ENCODE measurements at places on chromosomes 4 and X.

DNA sequence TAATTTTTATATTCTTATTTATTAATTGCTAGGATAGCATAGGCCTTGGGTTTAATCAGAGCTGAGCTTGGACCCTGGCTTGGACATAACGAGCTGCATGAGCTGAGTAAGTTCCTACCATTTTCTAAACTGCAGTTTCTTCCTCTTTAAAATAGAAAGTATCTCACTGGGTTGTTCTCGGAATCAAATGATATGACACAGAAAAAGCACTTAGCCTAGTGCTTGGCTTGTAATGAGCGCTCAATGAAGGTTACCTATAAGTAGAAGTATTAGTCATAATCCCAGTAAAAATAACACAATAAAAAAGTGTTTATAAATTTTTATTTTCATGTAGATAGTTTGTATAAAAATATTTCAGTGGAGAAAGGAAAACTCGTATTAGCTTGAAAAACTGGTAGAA, 113.3 kb upstream of the PDLIM3 start:
- DNase-seq = no peak

- DNase-seq = no peak
Observed at GRCh38 chr4:116628598-116628997, 456.8 kb downstream of the TRAM1L1 start.

- no peak for DNase-seq
Observed at GRCh38 chrX:24493740-24494581, 28.9 kb downstream of the PDK3 start.

GRCh38 chr4:176769514-176769913, 23.2 kb downstream of the VEGFC start:
- no peak for DNase-seq

DNA sequence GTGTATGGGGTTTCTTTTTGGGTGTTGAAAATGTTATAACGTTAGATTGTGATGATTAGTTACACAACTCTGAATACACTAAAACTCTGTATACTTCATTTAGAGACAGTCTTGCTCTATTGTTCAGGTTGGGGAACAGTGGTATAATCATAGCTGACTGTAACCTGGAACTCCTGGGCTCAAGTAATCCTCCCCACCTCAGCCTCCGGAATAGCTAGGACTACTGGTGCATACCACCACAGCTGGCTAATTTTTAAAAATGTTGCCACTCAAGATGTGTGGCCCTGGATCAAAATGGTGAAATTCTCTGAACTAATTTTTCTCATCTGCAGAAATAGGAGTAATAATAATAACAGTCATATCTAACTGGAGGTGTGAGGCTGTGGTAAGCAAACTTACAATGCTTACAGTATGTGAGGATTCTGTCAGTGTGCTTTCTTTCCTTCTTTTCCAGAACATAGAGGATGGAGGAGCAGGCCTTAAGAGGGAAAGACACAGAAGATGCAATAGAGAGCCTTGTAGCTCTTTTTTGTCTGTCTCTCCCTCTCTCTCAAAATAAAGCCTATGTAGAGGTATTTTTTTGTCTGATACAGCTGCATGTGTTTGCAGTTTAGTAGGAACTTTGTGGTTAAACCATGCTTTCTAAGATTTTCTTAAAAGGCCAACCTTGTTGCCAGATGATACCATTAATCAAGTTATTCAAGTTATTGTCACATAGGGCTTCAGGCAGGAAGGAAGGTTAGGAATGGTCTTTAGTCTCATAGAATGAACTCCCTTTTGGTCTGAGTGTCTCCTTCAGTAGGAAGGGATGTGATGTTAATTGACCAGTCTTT, 7.5 kb downstream of the ADD1 start:
- DNase-seq = no peak

GRCh38 chrX:123964156-123964834, 2.8 kb downstream of the STAG2 start:
- no peak for DNase-seq

DNA sequence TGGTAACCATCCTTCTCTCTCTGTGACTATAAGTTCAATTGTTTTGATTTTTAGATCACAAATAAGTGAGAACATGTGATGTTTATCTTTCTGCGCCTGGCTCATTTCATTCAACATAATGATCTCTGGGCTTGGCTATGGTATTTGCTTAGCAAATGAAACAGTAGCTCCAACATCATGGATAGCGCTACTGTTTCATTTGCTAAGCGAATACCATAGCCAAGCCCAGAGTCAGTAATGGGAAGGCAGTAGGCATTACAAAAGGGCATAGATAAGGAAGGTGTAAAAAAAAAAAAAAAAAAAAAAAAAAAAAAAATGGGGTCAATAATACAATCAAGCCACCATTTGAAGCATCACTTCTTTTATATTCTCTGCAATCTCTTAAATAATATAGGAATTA, 469.0 kb upstream of the ATOH1 start:
- DNase-seq = no peak

DNA sequence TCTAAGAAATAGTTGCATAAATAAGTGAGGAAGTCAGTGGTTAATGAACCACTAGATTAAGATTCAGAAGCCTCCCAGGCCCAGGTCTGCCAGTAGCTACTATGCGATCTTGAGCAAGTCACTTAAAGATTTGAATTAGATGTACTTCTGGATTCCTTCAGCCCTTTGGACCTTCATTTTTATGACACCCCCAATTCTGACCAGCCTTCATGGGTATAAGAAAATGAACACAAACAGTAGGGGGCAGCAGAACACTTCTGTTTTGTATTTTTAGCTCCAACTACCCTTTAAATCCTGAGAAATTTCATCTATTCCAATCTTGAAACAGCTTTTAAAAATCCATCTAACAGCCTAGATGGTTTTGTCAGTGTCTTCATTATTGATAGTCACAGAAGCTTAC, 19.0 kb downstream of the TMEM47 start:
- no peak for DNase-seq

GRCh38 chr4:87657525-87657924, 7.4 kb downstream of the DMP1 start:
- no peak for DNase-seq

DNA sequence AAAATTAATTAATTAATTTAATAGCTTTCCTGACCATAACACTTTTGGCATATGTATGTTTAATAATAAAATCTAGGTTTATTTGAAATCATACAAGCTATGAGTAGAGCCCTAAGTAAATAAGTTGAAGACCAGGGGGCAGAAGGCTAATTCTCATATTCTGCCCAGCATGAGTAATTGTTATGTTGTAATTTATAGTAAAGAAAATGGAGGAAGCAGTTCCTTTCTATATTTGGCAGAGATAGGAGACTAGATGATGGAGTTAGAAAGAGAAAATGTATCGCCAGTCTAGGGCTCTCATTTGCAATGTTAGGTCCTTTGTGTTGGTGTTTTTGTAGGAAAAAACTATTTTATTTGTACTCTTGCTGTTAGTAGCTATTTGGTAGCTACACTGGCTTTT, 89.1 kb downstream of the FNIP2 start:
- no peak for DNase-seq

GRCh38 chrX:126552313-126553022, at the start of gene DCAF12L1:
Gene DCAF12L1, minus strand, starts transcription at chrX:126552814. Its CDS starts 206 bp downstream, at chrX:126552608.
- DNase-seq = no peak

DNA sequence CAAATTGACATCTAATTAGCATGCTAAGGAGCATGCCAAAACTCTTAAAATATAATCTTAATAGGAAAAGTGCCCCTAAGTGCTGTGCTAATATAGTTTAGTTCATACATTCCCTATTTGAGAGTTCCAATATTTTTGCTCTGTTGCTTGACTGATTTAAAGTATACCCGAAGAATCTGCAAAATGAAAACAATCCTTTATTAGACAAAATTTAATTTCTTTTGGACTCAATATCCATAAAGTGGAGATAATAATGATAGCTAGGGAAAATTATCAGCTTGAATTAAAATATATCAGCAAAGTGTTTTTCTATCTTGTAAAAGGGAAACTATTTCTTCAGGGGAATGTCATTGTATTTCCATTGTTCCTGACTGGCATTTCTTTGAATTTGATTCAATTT, 196.0 kb upstream of the NPY2R start:
- no peak for DNase-seq

DNA sequence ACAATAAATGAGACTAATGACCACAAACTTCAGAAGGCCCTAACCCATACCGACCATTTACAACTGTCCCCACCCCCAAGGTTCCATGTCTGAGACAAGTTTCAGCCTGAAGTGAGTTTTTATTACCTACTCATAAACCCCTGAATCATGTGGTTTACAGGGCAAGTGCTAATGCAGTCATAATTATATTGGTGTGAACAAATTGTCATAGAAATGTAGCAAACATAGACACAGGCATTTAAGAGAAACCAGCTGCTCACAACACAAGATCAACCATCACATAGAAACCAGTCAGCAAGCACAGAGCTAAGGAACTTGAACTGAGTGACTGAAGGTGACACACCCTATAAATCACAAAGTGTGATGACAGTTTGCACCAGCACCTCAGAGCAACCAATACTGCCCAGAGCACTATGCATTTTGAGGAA, 173.8 kb upstream of the MID1 start:
- DNase-seq = no peak

DNA sequence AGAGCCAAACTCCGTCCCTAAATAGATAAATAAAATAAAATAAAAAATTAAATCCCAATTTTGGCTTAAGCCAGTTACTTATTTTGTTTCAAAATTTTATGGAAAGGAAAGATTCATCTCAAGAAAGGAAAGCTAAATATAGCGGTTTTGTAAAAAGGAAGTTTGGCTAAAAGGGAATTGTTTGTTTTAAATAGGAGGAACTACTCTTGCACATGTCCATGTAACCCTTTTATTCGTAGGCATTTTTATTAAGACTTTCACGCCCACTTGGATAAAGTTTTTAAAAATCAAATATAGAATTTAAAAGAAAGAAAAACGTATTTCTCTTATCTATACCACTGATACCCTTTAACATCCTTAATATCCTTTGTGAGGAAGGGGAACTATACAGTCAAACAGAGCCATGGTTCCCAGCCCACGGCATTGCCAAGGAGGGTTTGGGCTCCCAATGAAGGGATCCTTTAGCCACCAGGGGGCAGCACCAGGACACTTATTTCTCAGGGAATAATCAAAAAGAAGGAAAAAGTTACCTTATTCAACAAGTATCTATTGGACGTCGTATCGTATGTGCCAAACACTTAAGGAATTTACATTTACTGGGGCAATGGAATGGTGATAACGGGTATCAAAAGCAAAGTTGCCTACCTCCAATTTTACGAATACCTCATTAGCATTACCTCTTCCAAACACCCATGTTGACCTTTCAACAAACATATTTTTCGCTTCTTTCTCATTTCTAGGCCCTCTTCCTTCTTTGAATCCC, 27.7 kb downstream of the CDKN2AIP start:
- peak; percentile 60 for DNase-seq

DNA sequence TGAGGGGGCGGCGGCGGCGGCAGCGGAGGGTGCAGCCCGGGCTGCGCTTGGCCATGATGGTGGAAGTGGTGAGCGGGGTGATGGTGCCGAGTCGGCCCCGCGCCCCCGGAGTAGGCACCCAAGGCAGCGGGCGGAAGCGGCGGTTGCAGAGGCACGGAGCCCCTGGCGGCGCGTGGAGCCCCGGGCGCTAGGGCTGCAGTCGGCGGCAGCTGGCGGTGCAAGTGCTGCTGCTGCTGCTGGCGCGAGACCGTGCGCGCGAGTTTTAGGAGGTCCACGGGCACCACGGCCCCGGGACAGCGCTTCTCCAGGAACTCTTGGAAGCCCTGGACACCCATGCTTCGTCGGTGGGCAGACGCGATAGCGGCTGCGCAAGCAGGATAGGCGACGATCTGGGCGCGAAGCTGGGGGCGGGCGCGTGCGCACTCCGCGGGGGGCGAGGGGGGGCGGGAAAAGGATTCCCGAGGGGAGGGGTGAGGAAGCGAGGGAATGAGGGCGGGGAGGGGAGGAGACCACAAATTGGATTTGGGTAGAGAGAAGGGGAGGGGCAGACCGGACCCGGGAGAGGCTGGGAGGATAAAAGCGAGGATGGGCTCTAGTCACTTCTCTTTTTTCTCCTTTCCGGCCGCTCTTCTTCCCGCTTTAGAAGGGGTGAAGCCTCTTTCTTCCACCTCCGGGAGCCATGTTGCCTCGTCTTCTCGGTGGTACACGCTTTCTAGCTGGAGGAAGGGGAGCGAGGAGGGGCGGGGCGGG, at the start of gene FAM120C:
Gene FAM120C (minus strand): TSS at position 391 of the 750 bp plus-strand sequence. CDS start 56 bp downstream, at position 335.
- DNase-seq = peak; percentile 23

- DNase-seq = no peak
Observed at GRCh38 chr4:98519268-98519977, 139.0 kb downstream of the TSPAN5 start.

DNA sequence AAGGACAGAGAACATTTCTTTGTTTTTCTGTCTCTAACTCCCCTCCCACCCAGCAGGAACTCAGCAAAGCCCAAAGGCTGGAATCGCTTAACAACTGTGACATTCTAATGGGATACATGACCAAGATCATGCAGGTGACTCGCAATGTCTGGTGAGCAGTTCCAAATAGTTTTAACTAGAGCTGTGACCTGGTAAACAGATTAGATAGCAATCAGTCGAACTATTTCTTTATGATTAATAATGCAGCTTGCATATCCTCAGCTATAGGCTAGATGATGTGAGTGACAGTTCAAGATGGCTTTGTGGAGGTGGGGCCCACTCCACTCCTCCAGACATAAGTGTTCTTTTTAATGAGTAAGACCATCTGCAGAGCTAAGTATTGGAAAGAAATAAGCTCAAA, 20.0 kb upstream of the GABRE start:
- no peak for DNase-seq
